ENCODE measurements at places on chromosomes 5 and 9.

DNA sequence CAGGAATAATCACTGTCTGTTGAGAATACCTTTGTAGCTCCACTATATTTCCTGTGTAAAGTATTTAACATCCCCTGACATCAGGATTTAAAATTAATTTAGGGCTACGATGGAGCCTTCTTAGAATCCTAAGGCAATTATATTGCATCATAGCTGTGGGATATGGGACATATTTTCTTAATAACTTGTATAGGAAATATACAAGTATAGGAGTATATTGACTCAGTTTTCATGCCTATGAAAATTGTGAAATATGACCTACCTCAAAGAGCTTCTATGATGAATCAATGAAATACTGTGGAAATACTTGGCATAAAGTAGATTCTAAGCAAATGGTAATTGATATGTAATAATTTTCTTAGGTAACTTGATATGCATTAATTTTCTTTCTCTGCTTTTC is 221.0 kb upstream of the KLF4 start:
- no peak for DNase-seq

DNA sequence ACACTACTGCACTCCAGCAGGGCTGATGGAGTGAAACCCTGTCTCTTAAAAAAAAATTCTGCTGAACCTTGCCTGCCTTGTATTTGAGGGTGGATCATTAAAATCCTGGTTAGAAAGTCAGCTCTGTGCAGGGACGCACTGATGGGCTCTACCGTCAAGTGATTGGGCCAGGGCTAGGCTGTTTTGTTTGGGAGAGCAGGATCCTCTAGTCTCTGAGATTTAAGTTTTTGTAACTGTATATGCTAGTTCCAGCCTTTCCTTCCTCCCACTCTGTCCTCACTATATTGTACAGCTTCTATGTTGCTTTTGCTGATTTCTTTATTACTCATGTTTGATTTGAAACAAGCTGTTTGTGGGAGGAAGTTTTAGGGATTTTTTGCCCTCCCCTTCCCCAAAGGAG is 11.5 kb downstream of the DDX4 start:
- no peak for DNase-seq

DNA sequence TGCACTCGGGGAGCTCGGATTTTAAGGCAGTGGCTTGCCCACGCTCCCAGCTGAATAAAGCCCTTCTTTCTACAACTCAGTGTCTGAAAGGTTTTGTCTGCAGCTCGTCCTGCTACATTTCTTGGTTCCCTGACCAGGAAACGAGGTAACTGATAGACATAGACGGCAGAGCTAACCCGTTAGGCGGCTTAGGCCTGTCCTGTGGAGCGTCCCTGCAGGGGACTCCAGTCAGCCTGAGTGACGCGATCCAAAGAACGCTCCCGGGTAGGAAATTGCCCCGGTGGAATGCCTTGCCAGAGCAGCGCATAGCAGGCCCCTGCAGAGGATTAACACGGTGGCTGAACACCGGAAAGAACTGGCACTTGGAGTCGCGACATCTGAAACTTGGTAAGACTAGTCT is 1.8 kb upstream of the SELENOP start:
- DNase-seq, result no peak

DNA sequence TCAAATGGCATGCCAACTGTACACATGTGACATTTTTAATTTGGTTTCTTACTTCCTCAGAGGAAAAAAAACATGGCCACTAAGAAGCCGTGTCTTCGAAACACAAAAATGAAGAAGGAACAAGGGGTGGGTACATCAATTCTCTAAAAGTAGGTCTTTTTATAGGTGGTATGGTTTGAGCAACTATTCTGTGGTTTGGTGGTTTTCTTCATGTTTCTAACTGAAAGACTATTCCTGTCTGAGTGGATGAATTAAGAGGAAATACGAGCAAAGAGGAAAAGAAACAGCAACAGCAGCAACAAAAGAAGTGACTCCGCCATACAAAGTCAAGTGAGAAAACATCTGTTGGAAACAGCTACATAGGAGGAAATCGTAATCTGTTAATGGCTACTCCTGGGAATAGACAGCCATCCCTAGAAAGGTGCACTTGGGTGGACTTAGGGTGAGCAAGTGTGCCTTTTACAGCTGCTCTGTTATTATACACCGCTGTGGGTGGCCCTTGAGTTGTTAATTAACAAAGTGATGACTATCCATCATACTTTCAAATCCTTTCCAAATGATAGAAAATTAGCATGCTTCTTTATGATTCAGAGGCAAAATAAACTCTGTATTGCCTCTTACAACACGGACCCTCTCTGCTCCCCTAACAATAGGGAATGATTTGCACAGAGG is 575.8 kb downstream of the TLE1 start:
- DNase-seq, result no peak

DNA sequence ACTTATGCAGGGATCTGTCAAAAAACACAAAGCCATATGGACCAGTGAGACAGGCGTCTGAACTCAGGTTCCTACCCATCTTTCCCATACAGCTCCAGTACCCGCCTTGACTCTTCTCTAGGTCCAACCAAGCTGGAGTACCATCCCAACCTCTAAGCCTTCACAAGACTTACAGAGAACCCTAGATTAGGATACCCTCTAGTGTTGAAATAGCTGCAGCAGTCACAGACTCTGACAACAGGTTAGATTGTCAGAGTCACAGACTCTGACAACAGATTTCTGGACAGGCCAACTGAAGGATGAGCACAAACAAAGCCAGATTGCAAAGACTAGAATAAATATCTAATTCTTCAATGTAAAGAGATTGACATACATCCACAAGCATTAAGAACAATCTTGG is 266.1 kb downstream of the GRIA1 start:
- no peak for DNase-seq

GRCh38 chr9:34686231-34686630 is 4.8 kb downstream of the CCL19 start:
- no peak for DNase-seq

- no peak for DNase-seq
These were observed 439.3 kb downstream of the DTWD2 start for GRCh38 chr5:118548761-118549720.

- DNase-seq, result peak; percentile 20
These were observed 11.4 kb downstream of the BASP1 start for GRCh38 chr5:17228821-17229291.

GRCh38 chr5:127574852-127575679 is 57.6 kb downstream of the PRRC1 start:
- DNase-seq, result no peak

DNA sequence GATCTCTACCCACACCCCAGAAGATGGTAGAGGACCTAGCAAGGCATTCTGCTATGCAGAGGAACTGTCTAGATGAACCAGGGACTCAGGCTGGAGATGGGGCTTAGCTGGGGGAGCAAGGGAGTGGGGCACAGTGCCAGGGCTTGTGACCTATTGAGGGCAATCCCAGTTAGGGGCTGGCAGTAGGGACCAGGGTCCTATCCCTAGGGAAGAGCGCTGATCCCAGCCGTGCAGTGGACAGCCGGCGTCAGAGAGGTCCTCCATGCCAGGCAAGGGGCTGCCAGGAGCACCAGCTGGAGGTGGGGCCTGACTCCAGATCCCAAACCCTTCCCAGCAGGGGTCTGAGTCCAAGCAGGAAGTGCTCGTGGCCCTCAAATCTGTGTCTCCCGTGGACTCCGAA is 52.7 kb upstream of the NEURL1B start:
- DNase-seq, result no peak

- no peak for DNase-seq
These were observed 114.9 kb downstream of the GAPVD1 start for GRCh38 chr9:125376261-125377226.

GRCh38 chr9:128841694-128842492 is 12.3 kb upstream of the SPOUT1 start:
- no peak for DNase-seq

GRCh38 chr5:32684260-32684659 is 26.9 kb upstream of the NPR3 start:
- DNase-seq, result no peak

DNA sequence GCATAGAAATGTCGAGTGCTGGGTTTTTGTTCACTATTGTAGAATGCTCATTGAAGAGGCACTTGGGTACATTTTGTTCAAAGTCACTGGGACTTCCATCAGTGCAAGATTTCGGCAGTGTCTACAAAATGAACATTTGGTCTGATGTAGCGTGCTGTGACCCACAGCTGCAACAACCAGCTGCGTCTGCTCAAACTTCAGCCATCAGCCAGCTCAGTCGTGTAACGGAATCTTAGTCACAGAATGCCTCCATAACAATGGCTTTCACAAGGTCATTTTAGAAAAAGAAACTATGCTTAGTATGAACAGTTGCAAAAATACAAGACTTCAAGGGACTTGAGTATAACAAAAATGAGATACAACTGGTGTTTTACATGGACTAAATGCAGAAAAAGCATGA is 828.1 kb upstream of the GRAMD2B start:
- no peak for DNase-seq

DNA sequence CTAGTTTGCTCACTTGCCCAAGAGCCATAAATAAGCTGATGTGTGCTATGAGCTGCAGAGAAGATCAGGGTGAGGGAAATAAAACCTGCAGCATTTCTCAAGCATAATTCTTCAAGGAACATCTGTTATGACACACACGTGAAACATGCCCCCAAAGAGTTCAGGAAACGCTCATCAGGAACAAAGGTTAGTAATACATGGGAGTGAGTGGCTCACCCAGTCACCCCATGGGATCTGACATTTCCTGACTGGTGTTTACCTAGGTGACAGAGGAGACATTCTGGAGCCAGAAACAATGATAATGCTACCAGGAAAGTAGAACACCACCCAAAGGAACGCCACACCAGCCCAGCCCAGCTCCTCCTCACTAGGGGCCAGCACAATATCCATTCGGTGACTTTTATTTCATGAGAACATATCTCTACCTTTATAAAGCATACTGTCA is 66.0 kb downstream of the FRMD3 start:
- DNase-seq, result no peak

GRCh38 chr5:17076272-17076671 is 140.2 kb upstream of the MYO10 start:
- no peak for DNase-seq

- no peak for DNase-seq
These were observed 69.3 kb downstream of the DAPK1 start for GRCh38 chr9:87567001-87567400.

GRCh38 chr9:93820667-93821306 is 134.4 kb downstream of the BARX1 start:
- DNase-seq, result no peak

- DNase-seq, result no peak
These were observed 4.3 kb downstream of the CD14 start for GRCh38 chr5:140628711-140629110.

DNA sequence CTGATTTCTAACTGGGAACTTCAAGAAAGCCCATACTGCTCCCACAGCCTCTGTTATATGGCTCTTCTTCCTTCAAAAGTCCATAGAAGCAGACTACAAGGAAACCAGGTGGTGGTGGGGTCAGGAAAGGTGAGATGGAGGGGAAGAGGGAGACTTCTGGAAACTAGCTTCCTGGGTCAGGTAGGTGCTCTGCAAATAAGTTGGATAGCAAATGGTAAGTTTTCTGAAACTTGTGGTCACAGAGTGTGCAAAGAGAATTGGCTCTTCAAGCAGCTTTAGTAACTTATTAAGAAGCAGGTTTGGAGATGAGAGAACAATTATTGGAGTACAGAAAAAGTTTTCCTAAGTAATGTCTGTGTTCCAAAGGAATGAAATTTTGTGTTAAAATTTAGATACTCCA is 316.9 kb downstream of the ADGRV1 start:
- DNase-seq, result no peak

- no peak for DNase-seq
These were observed 177.2 kb upstream of the PITX1 start for GRCh38 chr5:135211083-135211790.

DNA sequence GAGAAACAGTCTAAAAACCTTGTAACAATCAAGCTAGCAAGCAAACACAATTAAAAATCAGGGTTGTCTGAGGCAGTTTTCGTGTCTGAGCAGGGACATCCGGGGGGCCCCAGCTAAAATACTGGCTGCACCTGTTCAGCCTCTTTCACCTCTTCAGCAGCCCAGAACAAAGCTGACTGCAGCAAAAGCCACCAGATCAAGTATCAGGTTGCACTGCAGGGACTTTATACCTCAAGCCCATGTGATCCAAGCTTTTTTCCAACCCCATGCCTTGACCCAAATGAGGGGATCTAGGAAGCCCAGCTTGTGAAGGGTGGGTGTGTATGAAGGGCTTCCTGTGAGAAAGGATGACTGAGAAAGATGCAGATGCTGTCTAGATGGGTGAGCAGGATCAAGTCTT is 133.4 kb downstream of the SEMA6A start:
- DNase-seq, result no peak

- DNase-seq, result no peak
These were observed 244.4 kb upstream of the TUT7 start for GRCh38 chr9:86598411-86599239.

GRCh38 chr5:90638878-90639277 is 80.3 kb downstream of the ADGRV1 start:
- no peak for DNase-seq

DNA sequence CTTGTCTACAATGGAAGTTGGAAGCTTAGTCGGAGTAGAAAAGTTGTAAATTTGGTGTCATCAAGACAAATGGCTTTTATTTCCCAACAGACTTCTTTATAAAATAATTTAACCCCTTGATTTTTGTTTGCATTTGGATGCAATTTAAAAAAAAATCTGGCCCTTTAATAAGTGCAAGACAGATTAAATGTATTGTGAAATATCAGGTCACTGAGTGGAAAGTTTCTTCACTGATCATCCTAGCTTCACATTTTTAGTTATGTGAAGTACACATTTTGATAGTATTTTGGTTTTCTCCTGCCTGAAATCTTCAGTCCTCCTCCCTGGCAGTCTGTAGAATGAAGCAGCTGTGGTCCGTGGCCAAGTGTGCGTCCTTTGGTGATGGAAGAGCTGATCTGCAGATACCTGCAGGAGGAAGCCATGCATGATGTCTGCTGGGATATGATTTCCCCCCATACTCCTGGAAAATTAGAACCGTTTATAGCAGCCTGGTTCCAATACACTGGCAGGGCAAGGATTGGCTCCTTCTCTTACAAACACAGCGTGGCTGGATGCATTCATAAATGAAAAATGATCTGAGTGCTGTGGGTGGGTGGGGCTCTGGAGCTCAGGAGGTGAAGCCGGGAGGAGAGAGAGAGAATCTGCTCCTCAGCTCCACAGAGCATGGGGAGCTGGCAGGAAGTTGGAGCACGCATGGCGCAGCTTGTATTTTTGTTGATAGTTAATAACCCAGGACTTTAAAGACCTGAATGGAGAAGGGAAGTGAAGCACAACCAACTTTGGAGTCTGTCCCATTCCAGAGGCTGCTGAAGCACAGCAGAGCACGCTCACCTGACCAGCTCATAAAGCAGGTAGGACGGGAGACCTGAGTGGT is 238.4 kb downstream of the GOLPH3 start:
- no peak for DNase-seq

DNA sequence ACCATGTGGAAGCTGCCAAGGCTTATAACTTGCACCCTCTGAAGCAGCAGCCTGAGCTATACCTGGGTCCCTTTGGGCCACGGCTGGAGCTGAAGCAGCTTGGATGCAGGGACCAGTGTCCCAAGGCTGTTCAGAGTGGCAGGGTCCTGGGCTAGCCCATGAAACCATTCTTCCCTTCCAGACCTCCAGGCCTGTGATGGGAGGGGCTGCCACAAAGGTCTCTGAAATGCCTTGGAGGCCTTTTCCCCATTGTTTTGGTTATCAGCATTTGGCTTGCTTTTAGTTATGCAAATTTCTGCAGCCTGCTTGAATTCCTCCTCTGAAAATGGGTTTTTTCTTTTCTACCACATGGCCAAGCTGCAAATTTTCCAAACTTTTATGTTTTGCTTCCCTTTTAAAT is 433.7 kb upstream of the ACO1 start:
- no peak for DNase-seq

GRCh38 chr9:129362287-129363000 is 184.4 kb upstream of the IER5L start:
- no peak for DNase-seq
